RWPE1 (cell line): ENCODE measurements at places on chromosomes 7 and 10.

GRCh38 chr7:122092964-122093797 lies 50.9 kb downstream of the AASS start:
- DNase-seq: peak; percentile 36

GRCh38 chr7:107660381-107661080 lies at the start of gene SLC26A4:
Gene SLC26A4 (plus strand): TSS chr7:107660828. CDS start chr7:107661642, 814 bp downstream.
- no peak for DNase-seq

GRCh38 chr7:832167-832967 lies at the start of gene SUN1:
Gene SUN1 (plus strand): TSS chr7:832476. CDS start chr7:832525, 49 bp downstream.
- DNase-seq: peak; percentile 98

GRCh38 chr10:5970066-5970465 lies 7.3 kb downstream of the IL15RA start:
- no peak for DNase-seq

DNA sequence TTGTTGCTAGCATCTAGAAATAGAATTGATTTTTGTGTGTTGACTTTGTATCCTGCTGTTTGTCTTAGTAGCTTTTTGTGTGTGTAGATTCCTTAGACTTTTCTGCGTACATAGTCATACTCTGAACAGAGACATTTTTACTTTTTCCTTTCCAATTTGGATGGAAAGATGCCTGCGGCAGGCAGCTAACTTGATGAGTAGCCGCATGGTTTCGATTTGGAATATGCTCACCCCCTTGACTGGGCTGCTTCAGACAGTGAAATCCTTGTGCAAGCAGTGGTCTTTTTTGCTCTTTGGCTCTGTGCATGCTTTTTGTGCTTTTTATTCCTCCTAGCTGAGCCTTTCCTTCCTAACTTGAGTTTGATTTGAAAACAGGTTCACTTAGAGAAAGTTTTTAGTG lies 71.8 kb downstream of the HHEX start:
- DNase-seq: no peak

- DNase-seq: no peak
Measured at GRCh38 chr7:75951506-75951905, 36.6 kb downstream of the POR start.

DNA sequence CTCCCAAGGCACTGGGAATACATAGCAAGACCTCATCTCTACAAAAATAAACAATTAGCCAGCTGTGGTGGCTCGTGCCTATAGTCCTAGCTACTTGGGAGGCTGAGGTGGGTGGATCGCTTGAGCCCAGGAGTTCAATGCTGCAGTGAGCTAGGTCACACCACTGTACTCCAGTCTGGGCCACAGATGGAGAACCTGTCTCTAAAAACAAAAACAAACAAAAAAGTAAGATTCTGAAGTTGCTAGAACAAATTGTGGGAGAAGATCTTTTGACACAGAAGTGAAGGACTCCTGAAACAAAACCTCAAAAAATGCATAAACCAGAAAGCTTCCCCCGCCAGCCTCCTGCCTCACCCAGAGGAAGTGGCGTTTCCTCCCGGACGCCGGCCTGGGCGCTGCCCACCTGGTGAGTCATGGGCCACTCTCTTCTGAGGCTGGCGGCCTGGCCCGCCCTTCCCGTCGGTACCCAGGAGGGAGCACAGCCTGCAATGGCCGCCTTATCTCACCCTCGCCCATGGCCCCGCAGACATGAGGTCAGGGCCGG lies 25.4 kb upstream of the ELN start:
- DNase-seq: peak; percentile 79

- peak; percentile 3 for DNase-seq
Measured at GRCh38 chr10:28569506-28570159, 36.7 kb downstream of the WAC start.

GRCh38 chr10:113993489-113993991 lies 50.1 kb upstream of the ADRB1 start:
- no peak for DNase-seq

GRCh38 chr10:11849277-11849676 lies 26.1 kb downstream of the PROSER2 start:
- no peak for DNase-seq

DNA sequence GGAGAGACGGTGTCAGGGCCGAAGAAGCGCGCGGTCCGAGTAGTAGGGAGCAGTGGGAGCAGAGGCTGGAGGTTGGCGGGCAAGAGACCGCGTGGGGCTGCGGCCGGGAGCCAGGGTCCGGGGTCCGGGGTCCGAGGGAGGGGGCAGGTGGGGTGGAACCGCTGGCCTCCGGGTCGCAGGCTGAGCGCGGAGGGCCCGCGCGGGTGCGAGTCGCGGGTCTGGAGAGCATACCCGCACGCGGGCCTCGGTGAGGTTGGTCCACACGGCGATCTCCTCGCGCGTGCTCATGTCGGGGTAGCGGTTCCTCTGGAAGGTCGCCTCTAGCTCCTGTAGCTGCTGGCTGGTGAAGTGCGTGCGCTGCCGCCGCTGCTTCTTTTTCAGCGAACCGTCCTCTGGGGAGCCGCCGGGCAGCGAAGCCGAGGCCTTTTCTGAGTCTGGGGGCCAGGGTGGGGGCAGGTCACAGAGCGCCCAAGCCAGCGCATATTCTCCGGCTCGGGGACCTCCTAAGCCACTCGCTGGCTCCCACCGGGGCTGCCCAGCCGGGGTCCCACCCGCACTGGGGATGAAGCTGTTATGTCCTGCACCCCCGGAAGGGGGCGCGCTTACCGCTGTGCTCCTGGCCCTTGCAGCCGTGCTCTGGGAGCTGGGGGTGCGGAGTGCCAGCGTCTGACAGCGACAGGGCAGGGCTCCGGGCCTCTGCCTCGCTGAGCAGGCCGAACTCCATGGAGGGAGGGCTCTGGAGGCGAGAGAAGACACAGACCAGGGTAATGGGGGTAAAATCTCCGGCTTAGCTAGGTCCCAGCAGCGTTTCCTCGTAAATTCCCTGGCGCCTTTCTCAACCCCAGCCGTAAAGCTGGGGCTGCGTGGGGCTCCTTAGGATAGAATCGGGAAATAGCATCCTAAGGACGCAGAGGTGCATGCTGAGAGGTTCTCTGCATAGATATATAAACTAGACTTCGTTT lies 5.5 kb downstream of the ELOVL3 start:
- peak; percentile 73 for DNase-seq

DNA sequence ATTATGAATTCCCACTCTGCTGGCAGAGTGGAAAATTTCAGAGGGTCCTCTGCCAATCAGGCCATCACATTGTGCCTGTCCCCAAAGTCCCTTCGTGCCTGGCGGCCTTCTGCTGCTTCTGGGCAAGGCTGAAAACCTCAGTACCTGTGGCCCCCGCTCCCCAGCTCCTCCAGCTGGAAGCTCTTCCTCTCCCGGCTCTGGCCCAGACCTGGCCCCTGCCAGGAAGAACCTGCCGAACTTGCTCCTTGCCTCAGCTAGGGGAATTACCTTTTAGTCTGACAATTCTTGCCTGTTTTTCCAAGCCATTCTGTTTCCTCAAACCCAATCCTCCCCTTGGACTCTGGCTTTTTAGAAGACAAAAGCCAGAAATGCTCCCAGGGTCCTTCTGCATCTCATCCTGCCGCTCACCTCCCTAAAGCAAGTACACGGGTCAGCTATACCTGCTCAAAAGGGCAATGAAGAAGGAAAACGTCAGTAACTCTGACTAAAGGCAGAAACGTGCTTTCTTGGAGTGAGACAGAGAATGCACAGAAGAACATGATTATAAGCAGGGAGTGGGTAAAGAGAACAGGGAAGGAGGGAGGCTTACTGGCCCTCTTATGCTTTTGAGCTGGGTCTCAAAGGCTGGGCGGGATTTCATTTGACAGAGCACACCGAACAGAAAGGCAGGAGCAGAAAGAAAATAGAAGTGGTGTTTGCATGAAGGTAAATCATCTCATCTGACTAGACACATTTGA lies 28.1 kb upstream of the TRIL start:
- no peak for DNase-seq

DNA sequence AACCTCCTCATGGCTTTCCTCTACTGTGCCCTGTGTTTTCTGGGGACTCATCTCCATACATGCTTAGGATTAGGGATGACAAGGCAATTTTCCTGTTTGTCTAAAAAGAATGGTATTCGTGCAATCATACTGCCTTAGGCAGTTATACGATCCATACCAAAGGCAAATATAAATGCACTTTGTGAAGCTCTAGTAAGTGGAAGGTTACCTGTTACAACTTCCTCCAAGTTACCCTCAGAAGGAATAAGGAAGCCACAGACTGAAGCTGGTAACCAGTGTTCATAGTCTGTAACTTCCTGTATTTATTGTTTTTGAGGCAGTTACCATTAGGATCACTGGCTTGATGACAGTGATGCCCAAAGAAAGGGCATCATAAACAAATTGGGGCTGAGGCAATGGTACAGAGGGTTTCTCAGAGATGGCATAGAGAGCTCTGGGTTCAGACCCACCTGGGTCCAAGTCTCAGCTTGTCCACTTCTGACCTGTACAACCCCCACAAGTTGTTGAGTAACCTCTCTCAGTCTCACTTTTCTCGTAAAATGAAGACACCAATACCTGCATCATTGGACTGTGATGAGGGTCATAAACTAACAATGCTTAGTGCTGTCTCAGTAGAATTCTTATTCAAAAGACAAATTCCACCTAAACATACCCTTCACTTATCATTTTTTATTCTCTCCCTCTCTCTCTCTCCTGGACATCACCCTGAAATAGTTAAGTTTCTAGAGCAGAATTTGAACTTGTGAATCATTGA lies 138.2 kb downstream of the ELMO1 start:
- no peak for DNase-seq

- DNase-seq: peak; percentile 5
Measured at GRCh38 chr7:113891828-113892227, 27.0 kb downstream of the PPP1R3A start.

DNA sequence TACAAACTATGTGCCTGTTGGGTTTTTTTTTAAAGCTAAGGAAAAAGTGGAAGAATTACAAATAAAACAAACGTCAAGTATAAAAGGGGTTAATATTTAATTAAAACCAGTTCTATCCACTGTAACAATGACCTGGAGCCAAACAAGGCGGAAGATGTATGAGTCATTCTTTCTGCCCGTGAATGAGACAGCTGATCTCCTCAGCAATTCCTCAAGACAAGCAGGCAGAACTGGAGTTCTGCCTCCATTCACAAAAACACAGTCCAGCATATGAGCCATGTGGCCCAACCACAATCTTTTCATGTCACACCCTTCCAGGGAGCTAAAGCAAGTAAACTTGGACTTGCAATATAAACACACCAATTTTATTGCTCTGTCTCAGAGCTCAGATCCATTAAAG lies 8.4 kb downstream of the ETV1 start:
- peak; percentile 88 for DNase-seq

GRCh38 chr7:148337995-148338747 lies 252.4 kb upstream of the C7orf33 start:
- DNase-seq: no peak

- no peak for DNase-seq
Measured at GRCh38 chr10:34476608-34477007, 338.5 kb downstream of the PARD3 start.

- DNase-seq: no peak
Measured at GRCh38 chr7:11272352-11272751, 298.7 kb downstream of the PHF14 start.

DNA sequence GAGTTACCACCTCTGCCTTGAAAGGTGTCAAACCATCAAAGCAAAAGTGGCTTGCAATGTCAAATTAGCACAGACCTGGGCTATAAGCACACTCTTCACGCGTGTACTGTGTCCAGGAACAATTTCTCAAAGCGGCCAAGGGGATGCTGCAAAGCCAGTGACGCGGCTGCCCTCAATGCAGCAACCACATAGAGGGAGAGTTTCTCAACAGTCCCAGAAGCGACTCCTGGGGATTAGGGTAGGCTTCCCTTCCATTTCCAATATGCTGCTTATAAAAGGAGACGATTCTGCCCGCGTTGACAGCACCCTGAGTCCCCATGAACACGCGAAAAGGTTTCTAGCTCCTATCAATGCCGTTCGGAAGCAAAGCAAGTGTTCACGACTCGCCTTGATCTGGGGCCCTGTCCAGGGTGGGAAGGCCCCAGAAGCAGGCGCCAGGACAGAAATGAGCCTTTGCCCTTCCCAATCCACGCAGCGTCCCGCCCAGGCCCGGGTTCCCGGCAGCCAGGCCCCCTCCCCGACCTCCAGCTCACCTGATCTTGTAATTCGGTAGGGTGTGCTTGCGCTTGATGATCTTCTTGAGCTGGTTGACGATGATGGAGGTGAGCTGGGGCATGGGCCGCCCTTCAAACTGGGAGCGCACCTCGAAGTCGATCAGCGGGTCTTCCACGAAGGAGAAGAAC lies 1.3 kb downstream of the PDZD8 start:
- peak; percentile 45 for DNase-seq

DNA sequence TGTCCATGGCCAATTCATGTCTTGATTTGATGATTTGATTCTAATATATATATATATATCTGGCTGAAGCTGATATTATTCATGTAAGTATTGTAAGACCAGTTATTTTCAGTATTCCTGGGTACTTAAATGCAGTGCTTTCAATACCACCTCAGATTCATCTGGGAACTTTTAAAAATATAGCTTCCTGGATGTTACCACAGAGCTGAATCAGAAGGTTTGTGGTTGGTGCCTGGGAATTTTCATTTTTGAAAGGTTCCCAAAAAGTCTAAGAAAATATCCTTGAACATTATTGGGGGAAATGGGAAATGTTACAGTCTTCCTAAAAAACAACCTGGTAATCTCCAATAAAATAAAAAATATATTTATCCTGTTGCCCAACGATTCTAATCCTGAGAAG lies 10.7 kb upstream of the PPP3CB start:
- no peak for DNase-seq

- DNase-seq: no peak
Measured at GRCh38 chr10:124570646-124571045, 109.0 kb downstream of the LHPP start.

GRCh38 chr7:55305135-55305534 lies 60.0 kb upstream of the LANCL2 start:
- DNase-seq: no peak

- DNase-seq: peak; percentile 55
Measured at GRCh38 chr7:98802088-98802780, 67.6 kb downstream of the TMEM130 start.

- DNase-seq: no peak
Measured at GRCh38 chr10:127215866-127216265, 19.5 kb upstream of the INSYN2A start.

GRCh38 chr10:112832959-112833358 lies 117.1 kb upstream of the TCF7L2 start:
- no peak for DNase-seq

GRCh38 chr10:5023177-5023805 lies 19.6 kb upstream of the AKR1C2 start:
- no peak for DNase-seq

DNA sequence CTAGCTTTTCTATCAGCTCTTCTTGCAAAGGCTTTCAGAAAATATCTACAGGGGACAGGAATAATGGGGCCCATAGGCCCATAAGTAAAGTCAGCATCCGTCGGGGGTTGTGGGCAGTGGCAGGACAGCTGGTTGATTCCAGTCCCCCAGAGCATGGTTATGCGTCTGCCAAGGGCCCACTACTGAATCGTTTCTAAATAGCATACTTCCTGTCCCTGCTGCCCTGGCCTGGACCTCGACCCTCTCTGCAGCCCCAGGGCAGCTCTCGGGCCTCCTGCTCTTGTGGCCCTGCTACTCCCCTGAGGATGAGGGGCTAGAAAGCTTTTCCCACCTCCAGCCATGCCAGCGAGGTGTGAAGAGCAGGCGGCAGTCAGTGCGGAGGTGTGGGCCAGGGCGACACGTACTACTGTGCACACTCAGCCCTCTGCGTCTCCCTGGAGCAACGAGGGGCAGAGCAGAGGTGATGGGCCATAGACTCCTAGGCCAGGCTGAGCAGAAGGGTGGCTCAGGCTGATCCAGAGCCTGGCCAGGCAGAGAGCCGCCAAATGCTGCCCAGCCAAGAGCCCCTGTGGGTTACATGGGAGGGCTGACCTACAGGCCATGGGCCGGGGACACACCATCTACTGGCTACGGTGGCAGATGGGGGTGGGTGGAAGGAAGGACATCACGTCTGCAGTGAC lies 4.7 kb upstream of the OPN4 start:
- DNase-seq: no peak
